ENCODE measurements at places on chromosomes 7 and 10.

- no peak for DNase-seq
Measured at GRCh38 chr10:48701941-48702340, 17.3 kb downstream of the WDFY4 start.

- DNase-seq = peak; percentile 62
Measured at GRCh38 chr7:33705333-33705833, 200.0 kb upstream of the BMPER start.

GRCh38 chr7:106153891-106154449, 41.9 kb upstream of the SYPL1 start:
- peak; percentile 90 for DNase-seq

DNA sequence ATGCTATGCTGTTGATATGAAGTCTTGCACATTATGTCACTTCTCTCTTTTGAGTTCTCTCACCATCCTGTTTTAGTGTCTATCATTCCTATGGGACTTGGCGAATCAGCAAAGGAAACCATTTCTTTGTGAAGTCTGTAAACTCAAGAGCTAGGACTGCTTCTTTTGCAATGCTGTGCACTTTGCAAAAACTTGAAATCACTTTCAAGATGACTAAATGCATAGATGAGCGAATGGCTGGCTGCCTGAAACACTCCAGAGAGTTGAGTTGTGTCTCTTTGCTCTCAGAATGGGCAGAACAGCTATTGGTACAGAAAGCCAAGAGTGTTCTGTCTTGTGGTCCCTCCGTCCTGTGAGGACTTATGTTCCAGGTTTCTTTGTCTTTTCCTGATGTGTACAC, 18.3 kb upstream of the ELMO1 start:
- no peak for DNase-seq

- no peak for DNase-seq
Measured at GRCh38 chr7:80736371-80737125, 98.1 kb downstream of the CD36 start.

DNA sequence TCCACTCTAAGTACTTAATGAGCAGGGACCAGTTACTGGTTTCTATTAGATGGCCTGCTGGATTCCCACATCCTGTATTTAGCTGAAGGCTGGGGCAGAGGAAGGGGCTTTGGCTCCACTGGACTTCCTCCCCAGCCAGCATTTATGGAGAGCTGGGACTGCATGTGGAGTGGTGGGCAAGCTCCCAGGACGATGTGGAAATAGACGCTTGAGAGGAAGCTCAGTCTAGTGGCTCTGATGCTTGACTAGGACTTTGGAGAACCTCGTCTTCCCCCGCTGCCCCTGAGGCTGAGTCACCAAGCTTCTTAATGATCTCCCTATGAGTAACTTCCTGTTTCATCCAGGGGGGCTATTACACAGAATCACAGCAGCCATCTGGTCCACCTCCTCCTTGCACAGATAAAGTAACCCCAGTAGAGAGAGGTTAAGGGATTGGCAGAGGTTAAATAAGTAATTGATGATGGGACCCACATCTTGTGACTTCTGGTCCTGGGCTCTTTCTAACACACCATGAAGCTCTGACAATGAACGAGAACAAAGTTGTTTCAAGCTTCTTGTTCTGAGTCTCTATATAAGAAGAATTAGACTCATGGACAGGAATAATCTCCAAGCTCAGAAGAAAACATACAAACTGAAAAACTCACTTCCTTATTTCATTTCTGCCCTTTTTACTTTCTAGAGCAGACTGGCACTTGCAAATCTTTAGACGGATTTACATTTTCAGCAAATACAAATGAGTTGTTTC, 126.2 kb downstream of the PRPF18 start:
- no peak for DNase-seq

DNA sequence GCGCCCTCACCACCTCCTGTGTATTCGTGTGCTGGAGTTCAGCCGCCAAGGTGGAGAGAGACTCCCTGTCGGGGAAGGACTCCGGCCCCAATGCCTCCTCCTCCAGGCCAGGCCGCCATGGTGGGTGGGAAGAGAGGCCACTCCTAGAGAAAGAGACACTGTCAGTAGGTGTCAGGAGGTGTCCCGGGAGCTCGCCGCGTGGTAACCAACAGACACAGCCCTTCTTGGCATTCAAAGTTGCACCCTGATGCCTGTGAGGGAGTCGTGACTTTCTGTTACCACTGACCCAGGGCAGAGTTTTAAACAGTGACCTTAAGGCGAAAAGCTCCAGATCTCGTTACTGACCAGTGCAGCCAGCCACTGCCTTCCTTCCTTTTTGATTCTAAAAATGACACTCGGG, 155.2 kb downstream of the CUX1 start:
- no peak for DNase-seq

GRCh38 chr7:112192236-112193154, 13.7 kb downstream of the DOCK4 start:
- no peak for DNase-seq

GRCh38 chr10:1451362-1451888, 285.9 kb downstream of the ADARB2 start:
- no peak for DNase-seq

DNA sequence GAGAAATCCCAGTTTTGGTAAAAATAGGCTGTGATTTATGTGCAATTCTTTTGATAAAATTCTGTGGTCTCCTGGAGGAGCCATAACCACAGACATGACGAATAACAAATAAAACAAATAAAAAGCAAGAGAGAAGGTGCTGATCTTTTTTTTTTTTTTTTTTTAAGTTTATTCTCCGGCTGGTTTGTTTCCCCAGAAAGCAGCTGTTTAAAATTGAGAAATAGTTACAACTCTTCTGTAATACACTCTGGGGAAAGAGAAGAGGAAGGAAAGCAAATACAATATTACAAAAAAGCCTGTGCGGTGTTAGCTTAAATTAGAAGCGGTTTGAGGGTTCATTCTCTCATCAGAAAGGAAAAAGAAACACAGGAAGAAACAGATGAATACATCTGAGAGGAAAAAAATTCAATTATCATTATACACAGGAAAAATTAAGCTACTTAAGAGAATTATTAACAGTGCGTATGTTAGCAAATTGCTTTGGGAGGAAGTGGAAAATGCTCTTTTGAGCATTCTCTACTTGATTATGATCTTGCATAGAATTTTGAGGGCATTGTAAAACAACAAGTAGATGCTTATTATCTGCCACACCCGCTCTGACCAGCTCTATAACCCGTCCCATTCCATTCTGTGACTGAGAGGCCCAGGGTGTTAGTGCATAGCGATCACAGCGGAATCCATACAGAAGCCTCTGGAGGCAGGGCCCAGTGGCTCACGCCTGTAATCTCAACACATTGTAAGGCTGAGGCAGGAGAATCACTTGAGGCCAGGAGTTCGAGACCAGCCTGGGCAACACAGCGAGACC, 40.6 kb upstream of the WAC start:
- no peak for DNase-seq

Data from WTC11 (cell line).